ENCODE measurements at places on chromosomes 11 and 22. TPM values are rescaled to one million over a fixed set of nuclear protein-coding genes. Genes with fewer than 3 reads are reported as not detected.

Gene HEPHL1
- total RNA-seq, result not detected

Gene OR10D3
- total RNA-seq, result not detected

Gene KCNK7
- total RNA-seq, result not detected

Gene BIRC3
- 4.8 TPM for total RNA-seq

Gene GUCY1A2
- not detected for total RNA-seq

Gene ZNF214
- total RNA-seq, result 0.55 TPM

Gene MYOD1
- total RNA-seq, result not detected

Data from PC-9 (cell line).